CD4-positive, alpha-beta memory T cell (primary cell): ENCODE measurements at places on chromosomes 4 and X. TPM values are rescaled to one million over a fixed set of nuclear protein-coding genes. Genes with fewer than 3 reads are reported as not detected.

Gene IL3RA
- not detected for polyA plus RNA-seq

DNA sequence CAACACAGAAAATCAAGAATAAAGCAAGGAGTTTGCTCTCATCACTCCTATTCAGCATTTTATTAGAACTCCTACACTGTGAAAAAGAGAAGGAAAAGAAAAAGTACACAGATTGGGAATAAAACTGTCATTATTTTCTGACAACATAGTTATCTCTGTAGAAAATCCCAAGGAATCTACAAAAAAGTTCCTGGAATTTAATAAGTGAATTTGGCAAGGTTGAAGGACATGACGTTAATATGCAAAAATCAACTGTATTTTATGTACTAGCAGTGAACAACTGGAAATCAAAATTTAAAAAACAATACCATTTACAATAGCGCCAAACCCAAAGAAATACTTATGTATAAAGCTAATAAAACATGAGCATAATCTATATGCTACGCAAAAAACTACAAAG, 26.3 kb downstream of the CHIC2 start:
- no peak for DNase-seq

DNA sequence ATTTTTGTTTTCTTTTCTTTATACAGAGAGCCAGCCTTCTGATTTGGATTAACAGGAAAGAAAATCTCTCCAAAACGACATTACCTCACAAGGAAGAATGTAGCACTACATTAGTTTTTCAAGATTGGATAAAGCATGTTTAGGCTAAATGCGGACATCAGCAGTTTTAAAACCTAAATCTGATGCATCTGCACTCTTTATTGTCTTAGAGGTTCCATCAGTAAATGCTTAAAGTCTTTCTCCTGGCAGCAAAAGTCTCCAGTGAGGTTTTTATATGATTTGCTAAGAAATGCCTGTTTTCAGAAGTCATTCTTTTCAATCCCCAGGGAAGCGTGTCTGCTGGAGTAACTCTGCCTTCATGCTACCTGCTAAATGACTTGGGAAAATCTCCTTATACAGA, 912.9 kb upstream of the INTU start:
- DNase-seq, result no peak

- no peak for DNase-seq
These were observed 90.4 kb downstream of the EIF4E start for GRCh38 chr4:98838531-98838930.

- no peak for DNase-seq
These were observed 156.2 kb downstream of the ENOX2 start for GRCh38 chrX:130746709-130747342.

GRCh38 chr4:3644849-3645627, 112.8 kb upstream of the LRPAP1 start:
- no peak for DNase-seq

GRCh38 chr4:8107146-8107657, 51.4 kb downstream of the ABLIM2 start:
- no peak for DNase-seq

Gene FRG1
- 57.8 TPM for polyA plus RNA-seq

DNA sequence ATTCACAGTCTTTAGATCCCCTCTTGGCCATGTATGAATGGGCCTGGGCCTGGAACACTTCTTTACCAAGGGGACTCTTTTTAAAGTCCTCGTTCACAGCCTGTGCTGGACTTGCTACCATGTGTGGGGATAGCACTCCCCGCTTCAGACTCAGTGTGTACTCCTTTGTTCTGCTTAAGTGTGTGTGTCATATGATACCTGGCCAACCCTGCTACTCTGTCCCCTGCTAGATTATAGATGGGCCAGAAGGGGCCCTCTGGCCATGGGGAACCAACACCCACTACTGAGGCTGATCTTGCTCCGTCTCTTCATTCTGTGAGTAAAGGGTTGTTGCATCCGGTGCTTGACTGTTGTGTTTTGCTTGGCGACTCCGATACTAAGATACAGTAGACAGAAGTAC, 8.0 kb downstream of the CCDC110 start:
- DNase-seq, result no peak

Gene PAGE5
- polyA plus RNA-seq, result 4.9 TPM

Gene UNC5C
- polyA plus RNA-seq, result not detected
